Activated CD8-positive, alpha-beta T cell treated with anti-CD3 and anti-CD28 coated beads for 36 hours (primary cell): ENCODE measurements at places on chromosomes 12 and 14. TPM values are rescaled to one million over a fixed set of nuclear protein-coding genes. Genes with fewer than 3 reads are reported as not detected.

OTX2 gene
- total RNA-seq, result not detected

TAOK3 gene
- total RNA-seq, result 46.0 TPM

SLCO1C1 gene
- total RNA-seq, result not detected

- peaks cover 21% of the 10 kb centered on the region for H3K4me1 ChIP-seq
- H3K36me3 ChIP-seq, result peaks cover 2% of the 10 kb centered on the region
- DNase-seq, result peak; percentile 52
- H3K27me3 ChIP-seq, result no peaks in the 10 kb centered on the region
- peak within 1 kb of the TSS; percentile 71 for H3K4me3 ChIP-seq
Measured at GRCh38 chr12:106247674-106248311, at the start of gene CKAP4. Gene CKAP4, minus strand, starts transcription at chr12:106248020. Its CDS starts 169 bp downstream, at chr12:106247851.

KLRK1 gene
- 111 TPM for total RNA-seq

GRCh38 chr12:39622306-39622705, 2.7 kb upstream of the ABCD2 start:
- no peaks in the 10 kb centered on the region for H3K27me3 ChIP-seq
- peak overlapping the region; percentile 24 for H3K4me3 ChIP-seq
- peaks cover 49% of the 10 kb centered on the region for H3K4me1 ChIP-seq
- H3K36me3 ChIP-seq, result peaks cover 8% of the 10 kb centered on the region

DNA sequence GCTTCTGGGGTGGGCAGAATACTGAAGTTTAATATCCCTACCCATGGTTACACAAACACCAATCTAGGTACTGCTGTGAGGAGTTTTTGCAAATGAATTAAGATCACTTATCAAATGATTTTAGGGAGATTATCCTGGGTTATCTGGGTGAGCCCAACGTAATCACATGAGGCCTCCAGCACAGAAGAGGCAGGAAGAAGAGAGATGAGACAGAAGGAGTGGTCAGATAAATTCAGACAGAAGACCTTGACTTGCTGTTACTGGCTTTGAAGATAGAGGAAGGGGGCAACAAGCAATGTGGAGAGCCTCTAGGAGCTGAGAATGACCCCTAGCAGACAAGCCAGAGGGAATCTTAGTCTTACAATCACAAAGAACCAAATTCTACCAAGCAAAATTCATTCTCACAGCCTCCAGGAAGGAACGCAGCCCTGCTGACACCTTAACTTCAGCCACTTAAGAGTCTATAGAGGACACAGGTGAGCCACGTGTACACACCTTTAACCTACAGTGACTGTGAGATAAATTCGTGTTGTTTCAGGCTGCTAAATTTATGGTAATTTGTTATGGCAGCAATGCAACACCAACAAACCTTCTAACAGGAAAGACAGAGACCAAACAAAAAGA, 49.4 kb downstream of the FERMT2 start:
- no peak for DNase-seq
- H3K4me3 ChIP-seq, result no peak overlapping the region
- H3K27me3 ChIP-seq, result no peaks in the 10 kb centered on the region
- no peaks in the 10 kb centered on the region for H3K36me3 ChIP-seq

LRRC43 gene
- not detected for total RNA-seq
